ENCODE measurements at places on chromosomes 6 and 20.

DNA sequence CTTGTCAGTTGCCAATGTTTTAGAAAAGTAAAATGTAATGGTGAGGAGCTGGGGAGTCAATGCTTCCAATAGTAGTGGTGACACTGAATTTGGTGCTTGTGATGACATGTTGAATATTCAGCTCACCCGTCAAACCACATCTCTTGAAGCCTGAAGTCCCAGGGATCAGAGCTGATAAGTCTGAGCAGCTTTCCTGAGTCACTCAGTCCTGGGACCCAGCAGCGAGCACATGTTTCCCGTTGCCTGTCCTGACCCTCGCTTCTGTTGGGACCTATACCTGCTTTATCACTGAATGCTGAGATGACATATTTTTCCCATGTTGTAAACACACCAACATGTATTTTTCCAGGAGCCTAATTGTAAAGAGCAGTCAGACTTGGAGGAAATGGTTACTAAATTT, 693.6 kb downstream of the QKI start:
- DNase-seq = no peak

GRCh38 chr6:98382246-98382645, 452.1 kb upstream of the POU3F2 start:
- DNase-seq = no peak

DNA sequence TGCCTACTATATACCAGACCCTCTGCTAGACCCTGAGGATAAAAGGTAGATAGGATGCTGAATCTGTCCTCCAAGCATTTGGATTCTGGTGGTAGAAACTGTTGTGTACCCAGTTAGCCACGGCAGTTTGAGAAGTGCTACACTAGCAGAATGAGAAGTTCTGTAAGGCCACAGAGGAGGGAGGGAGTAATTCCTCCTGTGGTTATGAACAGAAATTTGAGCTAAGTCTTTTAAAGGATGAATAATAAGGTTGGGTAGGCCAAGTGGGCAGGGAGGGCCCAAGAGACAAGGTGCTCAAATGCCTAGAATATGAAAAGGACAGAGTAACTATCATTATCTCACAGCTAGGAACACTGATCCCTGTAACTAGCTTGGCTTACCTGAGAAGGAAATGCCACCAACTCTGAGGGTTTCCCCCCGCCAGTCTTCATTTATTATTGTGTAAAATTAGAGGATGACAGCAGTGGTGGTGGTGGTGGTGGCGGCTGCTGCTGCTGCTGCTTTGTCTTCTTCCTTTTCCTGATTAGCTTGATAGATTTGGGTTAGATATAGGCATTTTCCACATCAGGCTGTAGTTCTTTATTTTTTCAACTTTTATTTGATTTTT, 243.3 kb downstream of the PRL start:
- no peak for DNase-seq

- DNase-seq = no peak
These were observed 19.8 kb downstream of the HLA-E start for GRCh38 chr6:30508890-30509736.

- no peak for DNase-seq
These were observed 9.7 kb upstream of the ATXN1 start for GRCh38 chr6:16770701-16771569.

GRCh38 chr20:6576726-6577125, 190.8 kb upstream of the BMP2 start:
- DNase-seq = no peak

DNA sequence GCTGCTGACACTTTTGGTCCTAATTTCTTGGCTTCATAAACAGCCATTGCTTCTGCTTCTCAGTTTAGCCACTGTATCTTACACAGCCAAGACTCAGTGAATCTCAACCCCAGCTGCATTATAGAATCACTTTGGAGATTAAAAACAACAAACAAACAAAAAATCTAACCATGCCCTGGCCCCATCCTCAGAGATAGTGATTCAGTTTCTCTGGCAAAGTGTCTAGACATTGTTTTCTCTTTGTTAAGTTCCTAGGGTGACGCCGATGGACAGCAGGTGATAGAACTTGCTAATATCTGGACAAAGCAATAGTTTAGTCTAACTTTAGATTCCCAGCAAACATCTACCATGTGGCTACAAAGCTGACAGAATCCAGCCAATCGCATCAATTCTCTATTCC, 2.9 kb downstream of the ADGRF5 start:
- no peak for DNase-seq

GRCh38 chr20:39338469-39339376, 376.6 kb downstream of the DHX35 start:
- DNase-seq = no peak

- no peak for DNase-seq
These were observed 66.2 kb downstream of the ARMC2 start for GRCh38 chr6:108914235-108915022.

GRCh38 chr6:162292915-162293314, 434.7 kb downstream of the PRKN start:
- DNase-seq = no peak

DNA sequence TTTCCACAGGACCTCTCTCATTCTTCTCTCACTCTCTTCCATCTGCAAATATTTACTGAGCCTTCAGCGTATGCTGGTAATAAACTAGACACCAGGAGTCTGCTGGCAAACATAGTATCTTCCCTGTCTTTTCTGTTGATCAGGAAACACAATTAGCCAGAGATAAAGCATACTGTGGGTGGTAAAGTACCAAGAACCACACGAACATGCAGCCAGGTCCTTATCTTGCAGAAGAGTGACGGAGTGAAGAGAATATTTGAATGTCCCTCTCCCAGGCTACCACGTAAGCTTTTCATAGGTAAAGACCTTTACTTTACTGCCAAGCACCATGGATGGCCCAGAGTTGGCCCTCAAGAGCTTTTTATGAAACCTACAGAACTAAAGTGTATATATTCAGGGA, 13.3 kb downstream of the FHL5 start:
- no peak for DNase-seq

DNA sequence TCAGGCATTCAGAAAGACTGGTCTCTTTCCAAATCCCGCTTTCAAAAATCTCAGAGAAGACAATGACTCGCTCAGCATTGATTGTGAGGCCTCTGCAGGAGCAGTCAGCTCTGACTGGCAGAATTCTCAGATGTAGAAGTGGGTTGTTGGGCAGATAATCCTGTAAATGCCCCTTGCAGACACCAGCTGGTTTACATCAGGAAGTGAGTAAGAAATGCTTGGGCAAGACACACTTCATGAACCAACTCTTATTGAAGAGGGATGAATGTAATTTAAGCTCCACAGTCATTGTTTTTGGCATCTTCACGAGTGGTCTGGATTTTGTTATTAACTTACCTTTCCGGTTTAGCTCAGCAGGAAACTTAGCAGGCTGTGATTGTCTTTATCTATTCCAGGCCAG, 166.6 kb downstream of the PLCB4 start:
- DNase-seq = no peak

DNA sequence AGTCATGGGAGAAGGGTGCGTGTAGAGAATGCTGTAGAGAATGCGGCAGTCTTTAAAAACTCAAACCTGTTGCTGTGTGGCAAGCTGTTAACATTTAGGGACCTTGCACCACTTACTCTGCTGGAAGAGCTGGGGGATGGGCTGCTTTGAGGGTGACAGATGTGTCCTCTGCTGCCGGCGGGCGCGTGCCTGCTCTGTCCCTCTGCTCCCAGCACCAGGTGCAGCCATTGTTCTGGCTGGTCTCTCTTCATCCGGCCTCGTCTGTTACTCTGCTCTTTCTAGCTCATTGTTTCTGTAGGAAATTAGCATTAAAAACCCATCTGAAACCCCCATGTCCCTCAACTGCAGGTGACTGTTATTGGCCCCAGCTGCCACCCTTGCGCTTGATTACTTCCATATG, 78.5 kb downstream of the CBFA2T2 start:
- no peak for DNase-seq

DNA sequence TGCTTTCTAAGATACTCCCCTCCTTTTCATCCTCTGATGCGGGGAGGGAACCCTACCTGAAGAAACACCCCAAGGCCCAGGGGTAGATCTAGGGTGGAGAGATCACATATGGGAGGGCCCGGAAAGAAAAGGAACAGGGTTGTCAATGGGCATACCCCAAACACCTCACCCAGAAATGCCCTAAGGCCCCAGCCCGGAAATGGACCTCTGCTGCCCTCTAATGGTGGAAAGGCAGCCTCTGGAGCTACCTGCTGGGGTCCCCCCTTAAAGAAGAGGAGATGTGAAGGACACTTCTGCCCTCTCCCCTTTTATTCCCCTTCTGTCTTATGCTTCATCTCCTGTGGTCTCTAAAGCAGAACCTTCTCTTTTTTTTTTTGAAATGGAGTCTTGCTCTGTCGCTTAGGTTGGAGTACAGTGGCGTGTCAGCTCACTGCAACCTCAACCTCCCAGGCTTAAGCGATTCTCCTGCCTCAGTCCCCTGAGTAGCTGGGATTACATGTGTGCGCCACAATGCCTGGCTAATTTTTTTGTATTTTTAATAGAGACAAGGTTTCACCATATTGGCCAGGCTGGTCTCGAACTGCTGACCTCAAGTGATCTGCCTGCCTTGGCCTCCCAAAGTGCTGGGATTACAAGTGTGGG, 458 bp upstream of the ARMC12 start:
- DNase-seq = no peak

- no peak for DNase-seq
These were observed 106.5 kb downstream of the CDH26 start for GRCh38 chr20:60064554-60065196.

DNA sequence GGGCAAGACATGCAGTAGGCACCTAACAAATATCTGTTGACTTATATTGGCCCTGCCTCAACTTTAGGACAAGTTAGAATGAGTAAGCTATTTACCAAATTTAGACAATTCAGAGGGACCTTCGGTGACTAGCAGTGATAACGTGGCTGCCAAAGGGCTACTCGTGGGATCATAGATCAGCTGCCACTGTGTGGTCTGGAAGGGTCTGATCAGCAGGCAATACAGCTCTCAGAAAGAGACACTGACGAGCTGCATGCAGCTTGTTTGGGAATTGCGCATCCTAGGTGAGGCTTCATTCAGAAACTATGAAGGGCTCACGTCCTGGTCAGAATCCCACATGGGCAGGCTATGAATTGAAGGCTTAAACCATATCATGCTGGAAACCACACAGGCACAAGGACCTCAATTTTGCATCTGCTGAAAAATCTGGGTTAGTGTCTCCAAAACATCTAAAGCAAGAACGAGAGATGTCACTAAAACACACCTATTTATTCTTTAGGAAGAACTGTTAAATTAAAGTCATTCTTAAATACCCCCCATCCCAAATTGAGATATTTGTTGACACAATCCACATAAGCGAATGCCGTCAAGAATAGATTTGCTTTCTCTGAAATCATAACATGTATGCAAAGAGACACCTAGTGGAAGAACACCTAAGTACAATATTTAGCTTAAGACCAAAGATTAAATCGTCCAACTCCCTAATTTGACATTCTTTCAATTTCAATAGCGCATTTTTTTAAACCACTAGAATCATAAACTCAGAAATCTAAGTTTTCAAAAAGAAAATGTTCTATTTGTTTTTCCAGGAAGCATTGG, 79.6 kb downstream of the IPCEF1 start:
- no peak for DNase-seq

- DNase-seq = no peak
These were observed 22.7 kb upstream of the BMP2 start for GRCh38 chr20:6744805-6745204.

DNA sequence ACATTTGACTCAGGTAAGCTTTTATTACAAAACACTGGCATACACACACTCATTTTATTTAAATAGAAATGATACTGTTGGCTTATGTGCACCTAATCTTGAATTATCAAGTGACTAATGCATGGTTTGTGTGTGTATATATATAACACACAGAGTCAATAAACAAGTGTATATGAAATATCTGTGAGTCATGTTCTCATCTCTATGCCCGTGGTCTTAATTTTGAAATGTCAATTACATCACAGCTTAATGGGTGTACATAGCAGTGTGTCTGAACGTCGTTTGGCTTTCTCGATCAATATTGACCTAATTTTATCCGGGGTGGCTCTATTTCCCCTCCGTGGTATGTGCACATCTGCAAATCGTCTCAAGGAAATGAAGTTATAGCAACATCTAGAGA, 104.0 kb upstream of the ZFP64 start:
- no peak for DNase-seq

DNA sequence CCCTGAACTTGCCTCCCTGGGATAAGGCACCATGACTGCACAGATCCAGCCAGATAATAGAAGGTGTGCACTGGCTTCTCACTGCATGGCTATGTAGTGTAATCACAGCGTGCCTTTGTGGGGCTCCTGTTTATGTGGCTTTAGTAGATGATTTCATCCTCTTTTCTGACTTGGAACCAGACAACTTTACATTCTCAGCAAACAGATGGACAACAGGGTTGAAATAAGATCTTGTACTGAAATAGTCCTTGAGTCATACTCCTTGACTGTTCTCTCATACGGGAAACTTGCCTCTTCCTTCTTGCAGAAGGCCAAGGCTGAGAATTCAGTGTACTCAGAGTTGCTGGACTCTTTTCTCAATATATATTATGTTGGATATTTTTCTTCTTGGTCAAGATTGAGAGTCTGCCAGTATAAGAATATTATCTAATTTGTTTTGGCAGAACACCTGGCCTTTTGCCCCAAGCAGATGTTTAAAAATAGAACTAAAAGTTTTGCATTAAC, 25.0 kb upstream of the RNF144B start:
- DNase-seq = no peak

DNA sequence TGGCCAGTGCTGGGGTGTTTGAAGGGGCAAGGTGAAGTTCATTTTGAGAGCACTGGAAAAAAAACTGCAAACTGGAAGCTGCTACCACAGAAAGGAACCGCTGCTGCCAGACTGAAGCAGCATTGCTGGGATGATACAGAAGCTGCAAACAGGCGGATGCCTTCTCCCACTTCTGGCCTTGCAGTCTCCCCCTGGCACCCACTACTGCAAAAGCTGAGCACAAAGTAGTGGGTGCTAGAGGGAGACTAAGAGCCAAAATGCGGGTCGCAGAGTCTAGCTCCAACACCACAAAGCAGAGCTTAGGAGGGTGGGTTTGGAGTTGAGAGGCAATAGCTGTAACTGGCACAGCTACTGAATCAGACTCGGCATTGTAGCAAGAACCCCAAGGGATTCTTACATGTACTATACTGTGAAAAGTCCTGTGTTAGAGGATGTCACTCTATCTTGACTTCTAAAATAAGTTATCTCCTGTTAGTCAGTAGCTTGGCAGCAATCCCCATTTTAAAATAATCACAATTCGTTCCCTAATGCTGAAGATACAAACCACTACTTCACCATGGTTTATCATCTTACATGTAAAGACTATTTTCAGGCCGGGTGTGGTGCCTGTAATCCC, 44.0 kb upstream of the COL21A1 start:
- DNase-seq = no peak

GRCh38 chr6:15343490-15344191, 97.8 kb downstream of the JARID2 start:
- no peak for DNase-seq

- no peak for DNase-seq
These were observed 31.1 kb upstream of the RGS17 start for GRCh38 chr6:153162172-153162571.

DNA sequence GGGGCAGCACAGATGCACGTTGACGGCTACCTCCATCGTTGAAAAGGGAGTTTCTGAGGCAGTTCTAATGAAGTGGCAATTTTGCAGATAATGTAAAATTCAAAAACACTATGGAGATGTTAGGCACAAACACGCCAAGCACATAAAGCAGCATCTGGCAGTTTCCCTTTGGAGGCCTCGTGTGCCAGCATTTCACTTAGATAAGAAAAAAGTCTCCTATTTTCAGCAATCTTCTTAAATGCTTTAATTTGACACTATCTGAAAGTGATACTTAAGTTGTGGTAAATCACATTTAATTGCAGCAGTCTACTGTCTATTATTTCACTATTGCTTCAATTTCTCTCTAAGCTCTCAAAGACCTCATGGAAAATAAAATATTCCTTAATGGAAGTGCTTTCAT, 125.3 kb upstream of the PROKR2 start:
- no peak for DNase-seq

- no peak for DNase-seq
These were observed 177.3 kb downstream of the LRFN2 start for GRCh38 chr6:40409716-40410397.
